Heart left ventricle (tissue), 16 donors: ENCODE measurements at places on chromosomes 3 and 15. TPM values are rescaled to one million over a fixed set of nuclear protein-coding genes. Genes with fewer than 3 reads are reported as not detected.

DNA sequence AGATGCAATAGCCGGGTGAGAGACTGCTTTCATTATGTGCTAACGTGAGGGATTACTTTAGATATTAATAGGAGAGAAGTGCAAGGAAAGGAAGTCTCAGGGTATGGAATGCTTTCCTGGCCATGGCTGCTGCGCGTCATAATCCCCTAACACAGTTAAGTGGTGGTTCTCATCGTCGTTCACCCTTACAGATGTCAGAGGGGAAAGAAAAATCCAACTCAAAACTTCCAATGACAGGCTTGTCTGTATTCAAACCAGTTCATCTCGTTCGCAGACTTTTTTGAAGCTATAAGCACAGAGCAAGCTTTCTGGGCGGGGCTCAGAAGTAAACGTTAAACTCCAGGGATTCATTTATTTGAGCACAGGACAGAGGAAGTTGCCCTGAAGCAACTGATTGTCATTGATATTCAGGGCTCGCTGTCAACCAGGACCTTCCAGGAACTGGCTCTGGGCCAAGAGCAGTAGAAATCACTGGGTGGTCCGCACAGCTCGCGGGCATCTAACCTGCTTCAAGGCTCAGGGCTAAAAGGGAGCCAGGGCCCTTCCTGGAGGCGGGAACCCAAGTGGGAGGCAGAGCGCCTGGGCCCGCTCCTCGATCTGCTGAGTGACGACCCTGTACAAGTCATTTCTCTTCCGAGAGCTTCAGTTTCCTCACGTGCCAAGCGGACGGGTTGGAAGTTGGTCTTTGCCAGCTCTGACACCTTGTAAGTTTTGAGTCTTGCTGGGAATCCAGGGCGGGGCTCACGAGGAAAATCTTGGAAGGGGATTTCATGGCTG is 1.1 kb upstream of the LPP start:
- peak; percentile 59 for DNase-seq

- DNase-seq, result no peak
These were observed 41.7 kb downstream of the ARIH1 start for GRCh38 chr15:72515591-72516389.

GRCh38 chr15:60568914-60569391 is 90.0 kb upstream of the ICE2 start:
- no peak for DNase-seq

DNA sequence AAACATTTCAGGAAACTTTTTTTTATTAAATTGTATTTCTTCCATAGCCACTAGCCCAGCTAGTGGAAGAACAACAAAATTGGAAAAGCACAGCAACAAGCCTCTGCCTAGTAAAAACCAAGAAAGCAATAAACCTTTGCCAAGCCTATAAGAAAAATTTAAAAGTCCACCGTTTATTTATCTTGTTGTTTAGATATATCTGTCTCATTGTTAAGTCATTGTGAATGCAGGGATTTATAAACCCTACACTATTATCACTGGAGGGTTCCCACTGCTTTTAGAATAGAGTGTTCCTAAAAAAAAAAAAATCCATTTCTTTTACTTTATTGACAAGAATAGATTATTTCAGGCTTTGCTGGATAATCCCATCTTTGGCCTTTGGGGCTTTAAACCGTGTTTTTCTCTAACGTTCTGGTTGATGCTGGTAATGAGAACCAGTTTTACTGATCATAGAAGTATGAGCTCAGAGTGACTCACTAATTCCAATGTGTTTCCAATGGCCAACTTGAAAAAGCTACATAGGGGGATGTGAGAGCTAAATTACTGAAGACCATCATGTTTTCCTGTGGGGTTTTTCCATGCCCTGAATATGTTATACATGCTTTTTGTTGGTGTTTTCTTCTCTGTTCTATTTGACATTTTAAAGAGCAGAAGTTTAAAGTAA is 634.1 kb downstream of the RBMS3 start:
- DNase-seq, result no peak

GRCh38 chr15:62712455-62712839 is 330.1 kb upstream of the TPM1 start:
- DNase-seq, result no peak

DNA sequence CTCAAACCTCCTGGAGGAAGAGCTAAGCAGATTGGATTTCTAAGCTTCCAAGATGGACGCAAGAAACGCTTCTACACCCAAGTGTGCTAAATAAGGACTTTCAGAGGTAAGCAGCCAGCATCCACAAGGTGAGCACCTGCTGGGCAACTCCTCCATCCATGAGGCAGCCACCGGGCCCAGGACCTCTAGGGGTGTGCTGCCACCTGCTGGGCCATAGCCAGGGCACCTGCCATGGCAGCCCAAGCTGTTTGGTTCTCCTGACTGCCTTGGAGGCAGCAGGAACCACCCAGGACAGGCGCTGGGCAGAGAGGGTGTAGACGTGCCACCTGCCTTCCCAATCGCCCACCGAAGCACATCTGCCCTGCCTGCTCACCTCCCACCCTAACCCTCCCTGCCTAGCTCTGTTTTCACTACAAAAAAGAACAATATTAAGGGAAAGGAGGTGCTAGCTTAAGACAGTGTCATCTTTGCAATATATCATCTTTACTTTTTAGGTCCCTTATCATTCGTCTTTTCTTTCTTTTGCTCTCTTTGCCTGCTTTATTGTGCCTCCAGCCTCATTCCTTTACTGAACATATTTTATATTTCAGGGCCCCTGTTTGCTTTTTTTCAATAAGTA is 12.9 kb downstream of the C15orf62 start:
- no peak for DNase-seq

The CNTN6 gene
- total RNA-seq, result not detected

The SOX14 gene
- not detected for total RNA-seq

- DNase-seq, result peak; percentile 14
These were observed 458.1 kb upstream of the RASGRP1 start for GRCh38 chr15:39022532-39023305.

- no peak for DNase-seq
These were observed 27.4 kb upstream of the FOXB1 start for GRCh38 chr15:59976480-59977271.

GRCh38 chr3:149122721-149123578 is 6.5 kb upstream of the HPS3 start:
- DNase-seq, result no peak

GRCh38 chr3:23135026-23135785 is 67.9 kb upstream of the UBE2E2 start:
- no peak for DNase-seq

DNA sequence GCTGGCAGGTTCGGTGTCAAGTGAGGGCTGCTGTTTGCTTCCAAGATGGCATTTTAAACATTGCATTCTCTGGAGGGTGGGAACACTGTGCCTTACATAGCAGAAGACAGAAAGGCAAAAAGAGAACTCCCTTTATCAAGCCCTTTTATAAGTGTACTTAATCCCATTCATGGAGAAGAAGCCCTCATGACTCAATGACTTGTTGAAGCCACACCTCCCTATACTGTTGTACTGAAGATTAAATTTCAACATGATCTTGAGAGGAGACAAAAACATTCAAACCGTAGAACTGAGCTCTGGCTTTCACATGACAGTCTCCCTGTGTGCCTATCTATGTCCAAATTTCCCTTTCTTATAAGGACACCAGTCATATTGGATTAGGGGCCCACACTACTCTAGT is 443.4 kb upstream of the CDIN1 start:
- no peak for DNase-seq

GRCh38 chr3:32303977-32304881 is 65.7 kb downstream of the CMTM8 start:
- DNase-seq, result no peak

The SEC61A1 gene
- total RNA-seq, result 72.7 TPM

DNA sequence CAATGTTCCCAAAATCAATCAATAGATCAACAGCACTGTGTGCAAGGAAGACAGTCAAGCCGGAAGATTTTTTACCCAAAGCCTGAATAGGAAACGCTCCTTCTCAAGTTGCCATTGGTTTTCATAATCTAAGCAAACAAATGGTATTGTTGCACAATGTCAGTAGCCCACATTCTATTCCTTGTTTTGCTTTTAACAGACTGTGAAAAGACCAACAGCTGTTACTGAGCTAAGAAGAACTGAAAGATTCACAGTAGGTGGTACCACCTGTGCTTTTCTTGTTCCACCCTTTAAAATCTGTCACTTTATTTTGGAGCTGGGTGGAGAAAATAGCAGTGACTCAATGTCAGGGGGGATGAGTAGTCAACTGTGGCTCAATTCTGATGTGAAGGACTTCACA is 357.5 kb upstream of the CADM2 start:
- no peak for DNase-seq

GRCh38 chr3:27095553-27096222 is 273.5 kb downstream of the NEK10 start:
- no peak for DNase-seq

- no peak for DNase-seq
These were observed 38.4 kb downstream of the FAH start for GRCh38 chr15:80191198-80191597.

- peak; percentile 7 for DNase-seq
These were observed 21.6 kb downstream of the ESYT3 start for GRCh38 chr3:138455801-138456716.

DNA sequence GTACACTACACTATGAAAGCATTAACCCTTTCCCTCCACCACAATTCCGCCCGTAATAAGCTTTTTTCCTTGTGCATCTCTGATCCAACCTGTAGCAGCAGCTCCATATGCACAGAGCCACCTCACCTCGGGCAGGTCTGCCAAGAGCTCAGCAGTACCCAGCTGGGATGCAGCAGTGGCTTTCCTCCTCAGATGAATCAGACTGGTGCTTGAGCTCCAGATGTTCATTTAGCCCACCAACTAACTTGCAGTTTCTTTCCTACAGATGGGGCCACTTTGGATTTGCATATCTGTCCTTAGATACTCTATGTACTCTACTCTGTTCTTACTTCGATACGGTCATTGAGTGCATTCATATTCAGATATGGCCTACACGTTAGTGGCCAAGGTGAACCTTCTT is 14.8 kb upstream of the FSIP1 start:
- no peak for DNase-seq

DNA sequence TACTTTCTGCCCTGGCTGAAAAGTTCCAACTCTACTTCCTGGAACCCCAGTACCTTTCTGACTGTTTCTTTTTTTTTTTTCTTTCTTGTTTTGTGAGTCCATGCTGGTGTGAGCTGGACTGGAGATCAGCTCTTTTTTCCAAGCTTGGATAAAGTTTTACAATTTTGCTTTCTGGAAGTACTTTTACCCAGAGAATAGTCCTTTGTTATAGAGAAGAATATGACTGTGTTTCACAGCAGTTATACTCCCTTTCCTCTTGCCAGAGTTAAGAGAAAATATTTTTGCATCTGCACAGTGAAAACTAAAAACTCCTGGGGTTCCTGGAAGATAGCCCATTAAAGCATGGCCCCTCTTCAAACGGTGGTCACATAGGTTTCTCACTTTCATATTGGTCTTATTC is 1100.6 kb downstream of the OTOL1 start:
- DNase-seq, result no peak

The AP3B2 gene
- 0.22 TPM for total RNA-seq

GRCh38 chr3:134419960-134420321 is 45.7 kb upstream of the AMOTL2 start:
- no peak for DNase-seq

The CACNA1D gene
- 0.75 TPM for total RNA-seq

The LRRC31 gene
- not detected for total RNA-seq

The SLC15A2 gene
- total RNA-seq, result 3.7 TPM
